ENCODE measurements at places on chromosomes 6 and 20.

DNA sequence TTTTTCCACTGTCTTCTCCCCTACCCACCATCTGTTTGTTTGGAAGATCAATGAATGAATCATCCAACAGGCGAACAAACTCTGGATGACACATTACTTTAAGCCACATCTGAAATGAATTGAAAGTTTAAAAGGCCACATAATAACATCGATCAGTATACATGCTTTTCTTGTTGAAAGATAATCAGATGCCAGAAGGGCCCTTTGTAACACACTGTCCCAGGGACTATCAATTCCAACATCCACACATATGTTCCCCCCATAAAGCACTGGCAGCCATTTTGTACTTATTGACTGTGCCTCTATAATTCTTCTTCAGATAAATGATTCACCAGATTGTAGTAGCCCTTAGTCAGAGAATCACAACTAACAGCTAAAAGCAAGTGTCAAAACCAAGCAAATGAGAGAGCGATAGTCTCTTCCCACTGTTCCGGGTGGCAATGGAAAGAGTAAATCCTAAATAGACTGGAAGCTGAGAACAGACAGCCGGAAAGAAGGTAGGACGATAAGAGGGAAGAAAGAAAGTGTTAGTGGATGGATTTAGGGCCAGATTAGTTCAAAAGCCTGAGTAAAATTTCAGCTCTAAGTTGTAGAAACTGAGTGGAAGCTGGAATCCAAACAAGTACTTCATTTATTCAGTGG is 184.9 kb upstream of the TENT5A start:
- no peak for DNase-seq

- DNase-seq: no peak
Observed at GRCh38 chr6:5453546-5453945, 192.2 kb downstream of the FARS2 start.

GRCh38 chr6:50714487-50715379 is 1.4 kb downstream of the TFAP2D start:
- no peak for DNase-seq

DNA sequence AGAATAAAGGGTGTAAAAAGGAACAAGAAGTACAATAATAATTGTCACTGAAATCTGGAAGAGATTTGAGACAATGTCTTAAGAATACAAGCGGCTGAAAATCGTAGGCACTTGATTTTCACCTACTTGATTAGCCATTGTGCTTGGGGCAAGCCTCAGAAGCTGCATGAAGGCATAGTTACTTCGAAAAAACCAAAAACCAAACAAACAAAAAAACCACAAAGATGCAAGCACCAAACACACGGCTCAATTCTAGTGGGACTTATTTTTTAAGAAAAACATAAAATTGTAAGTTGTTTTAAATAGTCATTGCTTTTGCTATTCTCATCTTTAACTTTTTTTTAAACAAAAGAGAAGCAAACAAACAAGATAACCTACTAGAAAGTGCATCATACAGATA is 235.6 kb downstream of the OGFRL1 start:
- DNase-seq: no peak

DNA sequence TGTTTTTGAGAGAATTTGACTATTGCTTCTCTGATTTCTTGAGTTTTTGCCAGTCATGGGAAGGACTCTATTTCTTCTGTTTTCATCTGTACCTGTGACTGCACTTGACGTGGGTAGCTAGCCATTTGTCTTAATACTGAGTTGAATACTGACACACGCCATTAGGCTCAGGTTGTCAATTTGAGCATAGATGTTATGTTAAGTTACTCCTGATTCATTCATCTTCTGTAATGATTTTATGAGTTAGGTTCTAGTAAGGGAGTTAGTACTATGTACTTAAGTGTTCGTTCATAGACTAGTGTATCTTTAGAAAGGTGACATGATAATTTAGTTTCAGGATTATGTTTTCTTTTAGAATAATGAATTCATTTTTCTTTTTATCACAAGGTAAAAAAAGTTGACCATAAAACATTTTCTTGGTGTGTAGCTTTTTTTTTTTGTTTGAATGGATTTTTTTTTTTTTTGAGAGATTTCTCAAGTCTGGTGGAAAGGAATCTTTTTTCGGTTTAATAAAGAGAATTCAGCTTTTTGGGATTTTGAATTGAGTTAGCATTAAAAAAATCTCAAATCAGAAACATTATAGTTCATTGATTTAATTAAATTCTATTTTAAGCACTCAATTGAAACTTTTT is 1.7 kb downstream of the AFDN start:
- no peak for DNase-seq

DNA sequence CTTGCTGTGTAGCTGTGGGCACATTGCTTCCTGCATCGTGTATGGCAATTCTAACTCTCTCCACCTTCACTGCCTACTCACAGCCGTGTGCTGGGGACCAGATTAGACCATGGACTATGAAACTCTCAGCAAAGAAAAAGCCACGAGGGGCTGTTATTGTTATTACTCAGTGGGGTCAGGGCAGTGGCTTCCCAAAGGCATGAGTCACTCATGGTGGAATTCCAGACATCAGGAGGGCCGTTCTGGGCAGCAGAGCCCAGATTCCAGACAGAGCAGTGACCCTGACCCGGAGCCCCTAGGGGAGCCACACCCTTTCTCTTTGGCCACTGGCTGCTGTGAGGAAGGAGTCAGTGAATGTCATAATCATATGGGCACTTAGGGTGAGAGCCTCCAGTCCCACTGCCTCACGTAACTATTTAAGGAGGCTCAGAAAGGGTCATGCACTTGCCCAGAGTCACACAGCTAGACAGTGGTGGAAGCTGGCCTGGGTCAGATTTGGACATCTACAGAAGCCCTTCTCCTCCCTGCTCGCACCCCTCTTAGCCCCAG is 22.2 kb upstream of the CCN5 start:
- DNase-seq: no peak

DNA sequence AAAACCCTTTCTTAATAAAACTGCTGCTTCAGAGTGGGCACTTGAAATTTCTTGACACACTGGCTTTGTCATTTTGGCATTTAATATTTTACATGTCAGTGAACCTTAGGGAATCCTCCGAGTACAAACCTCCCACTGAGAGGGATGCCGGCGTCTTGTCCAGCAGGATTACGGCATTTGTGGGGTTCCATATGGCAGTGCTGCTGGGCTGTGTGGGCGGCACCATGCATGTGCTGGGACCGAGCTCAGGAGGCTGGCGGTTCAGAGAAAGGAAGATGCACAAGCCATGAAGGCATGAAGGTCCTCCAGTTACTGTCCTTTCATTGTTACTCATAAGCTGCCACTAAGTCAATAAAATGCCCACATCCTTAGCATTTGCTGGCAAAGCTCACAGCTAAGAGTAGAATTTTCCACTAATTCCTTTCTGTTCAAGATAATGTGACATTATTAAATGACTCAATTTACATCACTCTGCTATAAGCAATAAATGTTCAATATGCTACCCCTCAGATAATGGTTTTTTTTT is 61.4 kb downstream of the LY86 start:
- no peak for DNase-seq

- no peak for DNase-seq
Observed at GRCh38 chr20:10505827-10506226, 70.7 kb downstream of the SLX4IP start.

DNA sequence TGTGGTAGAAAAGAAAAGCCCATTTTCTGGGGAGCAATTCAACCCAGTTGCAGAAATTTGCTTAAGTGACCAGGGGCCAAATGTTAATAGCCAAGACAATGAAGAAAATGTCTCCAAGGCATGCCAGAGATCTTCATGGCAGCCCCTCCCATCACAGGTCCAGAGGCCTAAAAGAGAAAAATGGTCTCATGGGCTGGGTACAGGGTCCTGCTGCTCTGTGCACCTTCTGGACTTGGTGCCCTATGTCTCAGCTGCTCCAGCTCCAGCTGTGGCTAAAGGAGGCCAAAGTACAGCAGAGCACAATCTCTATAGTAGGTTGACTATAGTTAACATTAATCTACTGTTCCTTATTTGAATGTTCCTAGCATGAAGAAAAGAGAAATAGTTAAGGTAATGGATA is 44.7 kb downstream of the FRK start:
- no peak for DNase-seq

DNA sequence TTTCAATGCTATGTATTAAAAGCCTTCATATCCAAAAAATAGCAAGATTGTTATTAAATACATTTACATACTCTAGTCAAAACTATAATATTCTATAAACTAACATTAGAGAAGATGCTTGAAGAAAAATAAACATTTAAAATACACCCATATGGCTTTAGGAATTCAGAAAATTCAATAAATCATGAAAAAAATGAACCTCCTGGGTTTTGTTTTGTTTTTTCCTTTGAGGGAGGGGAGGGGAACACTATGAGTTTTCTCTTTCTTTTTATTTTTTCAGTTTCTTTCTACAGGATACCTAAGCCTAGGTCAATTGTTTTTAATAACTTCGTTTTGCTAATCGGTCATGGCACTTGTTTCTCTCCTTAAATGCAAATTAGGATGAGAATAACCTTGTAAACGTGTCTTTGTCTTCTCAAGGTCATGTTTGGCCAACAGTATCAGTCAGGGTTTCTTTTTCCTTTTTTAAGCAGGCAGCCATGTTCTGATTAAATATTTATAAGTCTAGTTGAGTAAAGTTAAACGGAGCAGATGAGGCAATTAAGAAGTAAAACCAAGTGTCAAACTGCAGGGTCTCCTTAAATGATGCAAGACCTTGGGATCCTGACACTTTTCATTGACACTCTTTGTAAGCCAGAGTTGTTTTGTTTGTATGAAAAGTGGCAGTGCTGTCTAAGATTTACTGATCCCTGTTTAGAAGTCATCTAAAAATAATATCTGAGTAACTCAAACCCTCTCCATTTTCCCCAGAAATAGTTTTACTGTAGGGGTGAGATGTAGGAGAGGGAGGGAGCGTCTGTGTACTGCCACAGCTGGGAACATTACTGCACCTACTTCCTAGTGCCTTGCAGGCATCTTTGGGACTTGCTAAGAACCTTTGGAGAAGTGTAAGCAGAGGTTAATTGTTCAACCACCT is 392.3 kb downstream of the PLCB1 start:
- no peak for DNase-seq

DNA sequence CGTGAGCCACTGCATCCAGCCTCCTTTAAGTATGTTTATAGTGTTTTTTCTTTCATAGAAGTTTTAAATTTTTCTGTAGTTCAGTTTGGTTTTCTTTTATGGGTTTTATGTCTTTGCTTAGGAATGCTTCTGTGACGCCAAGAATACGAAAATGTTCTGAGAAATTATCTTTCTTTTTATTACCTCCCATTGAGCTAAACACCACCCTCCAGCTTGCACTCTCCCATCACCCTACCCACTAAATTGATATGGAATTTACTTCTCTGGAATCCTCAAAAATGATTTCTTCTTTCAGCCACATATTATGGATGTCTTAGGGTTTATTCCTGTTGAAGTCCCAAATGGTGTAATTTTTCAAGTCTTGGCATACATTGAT is 38.1 kb downstream of the JARID2 start:
- DNase-seq: no peak

- no peak for DNase-seq
Observed at GRCh38 chr20:60192326-60192725, 234.1 kb downstream of the CDH26 start.

DNA sequence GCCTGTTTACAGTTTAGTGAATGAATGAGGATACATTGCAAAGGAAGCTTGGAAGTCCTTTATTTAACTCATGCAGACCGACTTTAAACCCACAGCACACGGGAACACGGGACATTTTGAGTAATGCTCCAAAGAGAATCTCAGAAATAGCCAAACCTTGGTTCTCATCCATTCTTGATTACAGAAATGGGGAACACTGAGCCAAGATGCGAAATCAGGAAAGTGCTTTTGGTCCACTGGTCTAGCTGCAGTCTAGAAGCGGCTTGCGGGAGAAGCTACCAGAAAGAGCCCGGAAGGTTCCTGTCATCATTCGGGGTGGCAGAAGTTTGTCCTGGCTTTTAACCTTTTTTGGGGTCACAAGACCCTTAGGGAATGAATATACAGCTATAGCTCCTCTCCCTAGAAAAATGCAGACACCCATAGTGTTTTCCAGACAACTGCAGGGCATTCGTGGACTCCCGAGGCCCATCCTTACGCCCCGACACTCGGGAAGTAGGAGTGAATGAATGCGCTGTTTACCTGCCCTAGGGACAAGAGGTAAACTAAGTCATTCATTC is 475 bp upstream of the TMEM181 start:
- no peak for DNase-seq

GRCh38 chr6:41777551-41778285 is 2.0 kb downstream of the FRS3 start:
- peak; percentile 8 for DNase-seq

- DNase-seq: no peak
Observed at GRCh38 chr20:7939663-7940062, 595 bp downstream of the HAO1 start.

DNA sequence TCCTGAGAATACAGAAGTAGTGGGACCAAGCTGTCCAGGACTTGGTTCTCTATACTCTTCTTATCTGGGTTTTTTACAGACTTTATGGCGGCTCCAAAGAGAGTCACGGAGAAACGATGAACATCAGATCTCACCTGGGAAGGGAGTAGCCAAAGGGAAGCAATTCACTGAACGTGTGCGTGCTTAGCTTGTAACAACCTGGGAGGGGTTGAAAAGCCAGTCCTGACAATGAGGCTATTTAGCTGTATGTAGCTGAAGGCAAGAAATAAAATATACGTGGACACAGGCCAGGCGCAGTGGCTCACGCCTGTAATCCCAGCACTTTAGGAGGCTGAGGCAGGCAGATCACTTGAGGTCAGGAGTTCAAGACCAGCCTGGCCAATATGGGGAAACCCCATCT is 18.2 kb upstream of the RBL1 start:
- DNase-seq: no peak

DNA sequence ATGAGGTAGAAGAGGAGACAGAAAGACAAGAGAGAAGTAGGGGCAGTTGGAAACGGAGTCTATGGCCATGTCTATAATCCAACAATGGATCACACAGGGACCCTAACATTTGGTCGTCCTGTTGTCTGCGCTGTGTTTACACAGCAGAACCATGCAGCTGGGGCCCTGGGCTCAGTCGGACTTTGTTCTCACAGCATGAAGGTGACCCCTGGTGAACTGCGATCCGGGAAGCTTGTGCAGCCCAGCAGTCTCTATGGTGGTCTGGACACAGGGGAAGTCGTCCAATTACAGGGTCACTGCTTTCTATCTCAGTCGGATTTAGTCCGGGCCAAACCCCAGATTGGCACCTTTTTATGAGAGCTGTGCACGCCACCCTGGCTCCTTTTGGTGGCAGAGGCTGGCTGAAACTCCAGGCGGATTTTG is 153.6 kb downstream of the FOXA2 start:
- DNase-seq: no peak

DNA sequence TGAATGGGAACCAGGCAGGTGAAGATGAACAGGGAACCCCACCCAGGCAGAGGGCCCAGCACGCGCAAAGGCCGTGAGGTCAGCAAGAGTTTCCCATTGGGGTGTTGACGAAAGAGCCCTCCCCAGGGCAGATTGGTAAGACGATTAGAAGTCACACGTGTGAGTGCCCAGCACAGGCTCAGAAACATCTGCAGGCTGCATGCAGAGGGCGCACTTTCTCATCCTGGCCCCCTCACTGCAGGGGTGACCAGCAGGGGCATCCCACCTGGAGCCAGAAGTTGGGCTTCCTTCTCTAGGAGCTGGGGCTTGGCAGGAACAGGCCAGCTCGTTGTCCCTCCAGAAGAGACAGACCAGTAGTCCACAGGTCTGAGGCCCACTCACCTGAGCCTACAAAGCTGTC is 38.4 kb downstream of the VSTM2L start:
- DNase-seq: no peak

GRCh38 chr6:142378138-142378875 is 76.5 kb downstream of the ADGRG6 start:
- DNase-seq: no peak
